Aorta (tissue), 5 donors: ENCODE measurements at places on chromosomes 7 and 10. TPM values are rescaled to one million over a fixed set of nuclear protein-coding genes. Genes with fewer than 3 reads are reported as not detected.

DNA sequence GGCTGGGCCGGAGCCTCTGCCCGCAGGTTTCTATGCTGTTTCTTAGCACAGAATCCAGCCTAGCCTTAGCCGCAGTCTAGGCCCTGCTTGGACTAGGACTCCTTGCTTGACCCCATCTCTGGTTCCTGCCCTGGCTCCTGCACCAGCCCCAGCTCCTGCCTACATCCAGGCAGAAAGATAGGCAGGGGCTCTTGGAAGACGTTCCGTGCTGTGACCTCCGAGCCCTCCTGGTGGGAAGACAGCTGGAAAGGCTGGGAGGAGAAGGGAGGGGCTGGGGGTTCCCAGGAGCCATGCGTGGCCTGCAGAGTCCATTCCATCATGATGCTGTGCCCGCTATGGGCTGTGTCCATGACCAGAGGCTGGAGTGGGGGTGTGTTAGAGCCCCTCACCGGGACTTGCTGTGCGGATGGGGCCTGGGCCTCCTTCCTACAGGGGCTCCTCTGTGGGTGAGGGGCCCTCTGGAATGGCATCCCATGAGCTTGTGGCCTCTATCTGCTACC, 26.2 kb downstream of the RAMP3 start:
- DNase-seq, result no peak

DNA sequence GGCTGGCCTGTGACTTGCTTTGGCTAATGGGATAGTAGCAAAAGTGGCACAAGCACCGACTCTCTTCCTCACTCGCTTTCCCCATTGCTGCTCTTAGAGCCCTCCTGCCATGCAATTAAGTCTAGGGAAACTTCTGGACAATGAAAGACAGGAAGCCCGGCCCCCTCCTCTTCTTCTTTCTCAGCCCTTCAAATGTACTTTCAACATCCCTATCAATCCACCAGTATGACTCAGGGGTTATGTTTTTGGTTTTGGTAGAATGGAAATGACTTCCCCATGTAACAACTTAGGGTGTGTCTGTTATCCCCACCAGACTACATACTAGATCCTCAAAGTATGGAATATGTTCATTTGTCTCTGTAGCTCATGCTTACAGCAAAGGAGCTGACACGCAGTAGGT, 139.0 kb upstream of the GDF10 start:
- DNase-seq, result no peak

GRCh38 chr10:23912884-23913404, 296.0 kb upstream of the KIAA1217 start:
- no peak for DNase-seq

- no peak for DNase-seq
These were observed 8.0 kb downstream of the LAMB4 start for GRCh38 chr7:108122181-108122580.

DNA sequence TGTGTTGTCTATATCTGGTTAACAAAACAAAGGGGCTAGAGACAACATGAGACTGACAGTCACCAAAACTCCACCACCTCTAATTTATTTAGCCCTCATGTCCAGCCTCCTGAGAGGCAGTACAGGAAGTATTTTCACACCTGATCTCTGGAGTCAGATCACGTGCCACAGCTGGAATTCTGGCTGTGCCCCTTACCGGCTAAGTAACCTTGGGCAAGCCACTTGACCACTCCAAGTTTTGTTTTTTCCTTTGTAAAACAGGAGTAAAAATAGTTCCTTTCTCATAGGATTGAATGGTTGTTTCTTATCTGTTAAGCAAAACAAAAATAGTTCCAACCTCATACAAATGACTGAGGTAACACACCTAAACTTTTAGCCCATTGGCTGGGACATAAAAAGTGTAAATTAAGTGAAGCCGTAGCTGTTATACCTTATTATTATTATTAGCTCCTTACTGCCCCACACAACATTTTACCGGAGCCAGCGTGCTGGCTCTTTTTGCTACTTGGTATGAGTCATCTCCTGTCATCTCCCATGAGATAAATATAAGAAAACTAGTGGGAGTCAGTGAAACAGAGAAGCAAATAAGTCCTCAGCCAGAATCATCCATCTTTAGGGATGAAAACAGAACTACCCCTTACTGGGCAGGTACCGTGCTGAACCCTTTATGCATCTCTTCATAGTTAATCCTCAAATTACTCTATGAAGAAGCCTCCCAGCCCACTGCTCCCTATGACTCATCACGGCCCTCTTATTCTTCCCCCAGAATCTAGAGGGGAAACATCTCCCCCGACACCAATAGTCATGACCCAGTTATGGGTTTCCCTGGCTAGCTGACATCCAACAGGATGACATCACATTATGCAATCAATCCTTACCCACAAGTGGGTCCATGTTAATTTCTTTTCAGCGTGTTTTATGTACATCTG, 44.9 kb downstream of the PPP1R3C start:
- DNase-seq, result no peak

- DNase-seq, result no peak
These were observed 8.8 kb upstream of the CRPPA start for GRCh38 chr7:16430133-16430532.

GRCh38 chr10:14326581-14326980, 4.1 kb downstream of the FRMD4A start:
- no peak for DNase-seq

DNA sequence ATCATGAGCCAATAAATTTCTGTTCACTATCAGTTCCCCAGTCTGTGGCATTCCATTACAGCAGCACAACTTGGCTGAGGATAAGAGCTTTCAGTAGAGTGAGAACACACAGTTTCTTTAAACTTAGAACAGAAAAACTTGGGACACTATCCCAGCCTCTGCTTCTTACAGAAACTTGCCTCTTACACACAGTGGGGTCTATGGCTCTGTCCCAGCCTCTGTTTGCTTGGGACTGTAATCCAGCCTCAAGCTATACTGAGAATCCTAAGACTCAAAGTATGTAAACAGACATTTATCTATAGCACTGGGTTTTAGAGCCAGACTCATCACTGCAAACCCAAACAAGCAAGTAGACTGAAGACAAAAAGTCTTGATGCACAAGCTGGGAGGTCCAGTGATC, 355.8 kb upstream of the VSTM2A start:
- DNase-seq, result no peak

GRCh38 chr7:116911801-116912200, 41.5 kb upstream of the ST7 start:
- no peak for DNase-seq

GRCh38 chr7:40583667-40584444, 449.1 kb downstream of the SUGCT start:
- DNase-seq, result no peak

GRCh38 chr10:34522546-34522945, 292.6 kb downstream of the PARD3 start:
- DNase-seq, result no peak

- no peak for DNase-seq
These were observed 17.8 kb downstream of the FAM241B start for GRCh38 chr10:69647819-69648218.

DNA sequence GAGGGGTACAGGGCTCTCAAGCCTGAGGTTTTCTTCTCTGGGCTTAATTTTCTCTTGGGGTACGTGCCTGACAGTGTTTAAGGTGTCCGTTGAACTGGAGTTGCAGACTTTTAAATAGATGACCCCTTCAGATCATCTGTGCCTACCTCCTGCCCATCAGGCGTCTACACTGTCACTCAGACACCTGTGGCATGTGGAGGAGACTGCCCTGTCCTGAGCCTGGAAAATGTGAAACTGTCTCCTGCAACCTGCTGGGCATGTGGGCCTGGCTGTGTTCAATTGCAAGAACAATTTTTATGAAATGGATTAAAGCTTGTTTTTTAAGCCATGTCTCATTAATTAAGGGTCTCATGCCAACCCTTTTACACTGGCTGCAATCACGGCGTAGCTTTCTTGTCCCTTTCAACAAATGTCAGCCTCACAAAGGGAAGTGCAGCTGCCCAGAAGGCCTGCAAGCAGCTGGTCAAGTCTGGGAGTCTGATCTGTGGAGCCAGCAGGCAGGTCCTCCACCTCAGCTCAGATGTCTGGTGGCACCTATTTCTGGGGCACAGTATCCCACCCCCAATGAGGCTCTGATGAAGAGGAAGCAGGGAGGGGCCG, 8.8 kb downstream of the ATP5MF start:
- DNase-seq, result no peak

- no peak for DNase-seq
These were observed 75.0 kb upstream of the AFAP1L2 start for GRCh38 chr10:114479307-114479706.

- DNase-seq, result no peak
These were observed 17.9 kb upstream of the HMX3 start for GRCh38 chr10:123117644-123118417.

DNA sequence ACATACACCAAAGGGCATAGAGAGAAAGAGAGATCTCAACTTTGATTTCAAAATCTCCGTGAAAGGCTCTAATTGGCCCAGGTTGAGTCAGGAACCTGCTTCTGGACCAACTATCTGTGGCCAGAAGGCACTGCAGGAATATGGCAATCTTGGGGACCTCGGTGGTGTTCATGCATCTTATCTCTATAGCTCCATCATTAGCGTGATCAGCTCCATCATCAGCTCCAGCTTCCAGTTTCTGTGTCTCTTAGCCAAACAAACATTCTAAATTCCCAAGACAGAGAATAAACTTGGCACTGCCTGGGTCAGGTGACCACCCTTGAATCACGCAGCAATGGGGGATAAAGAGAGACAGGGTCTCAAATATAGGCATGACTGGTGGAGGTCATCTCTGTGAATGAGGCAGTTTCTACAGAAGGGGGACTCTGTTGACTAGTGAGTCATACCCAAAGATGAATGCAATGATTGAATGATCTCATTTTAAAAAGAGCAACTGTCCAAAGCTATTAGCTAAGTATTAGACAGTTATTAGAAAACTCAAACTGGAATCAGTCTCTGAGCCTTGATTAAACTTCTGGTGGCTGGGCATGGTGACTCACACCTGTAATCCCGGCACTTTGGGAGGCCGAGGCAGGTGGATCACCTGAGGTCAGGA, 5.4 kb upstream of the NRF1 start:
- no peak for DNase-seq

GRCh38 chr7:115635876-115636275, 394.7 kb downstream of the TFEC start:
- no peak for DNase-seq

DNA sequence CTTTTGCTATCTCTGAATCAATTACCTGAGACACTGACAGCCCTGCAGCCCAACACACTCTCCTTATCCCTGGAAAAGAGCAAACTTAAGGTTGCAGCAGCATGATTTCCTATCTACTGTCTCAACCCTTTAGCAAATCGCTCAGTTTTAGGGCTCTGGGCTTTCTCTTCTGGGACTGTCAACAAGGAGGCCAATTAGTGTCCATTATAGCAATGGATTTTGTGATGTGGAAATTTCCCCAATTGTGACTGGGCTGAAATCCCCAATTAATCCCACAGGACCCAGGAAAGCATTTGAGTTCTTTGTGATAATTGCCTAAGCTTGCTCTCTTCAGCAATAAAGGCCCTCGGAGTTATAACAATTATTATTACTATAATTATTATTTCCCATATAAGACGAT, 197.0 kb downstream of the ZNF438 start:
- DNase-seq, result no peak

DNA sequence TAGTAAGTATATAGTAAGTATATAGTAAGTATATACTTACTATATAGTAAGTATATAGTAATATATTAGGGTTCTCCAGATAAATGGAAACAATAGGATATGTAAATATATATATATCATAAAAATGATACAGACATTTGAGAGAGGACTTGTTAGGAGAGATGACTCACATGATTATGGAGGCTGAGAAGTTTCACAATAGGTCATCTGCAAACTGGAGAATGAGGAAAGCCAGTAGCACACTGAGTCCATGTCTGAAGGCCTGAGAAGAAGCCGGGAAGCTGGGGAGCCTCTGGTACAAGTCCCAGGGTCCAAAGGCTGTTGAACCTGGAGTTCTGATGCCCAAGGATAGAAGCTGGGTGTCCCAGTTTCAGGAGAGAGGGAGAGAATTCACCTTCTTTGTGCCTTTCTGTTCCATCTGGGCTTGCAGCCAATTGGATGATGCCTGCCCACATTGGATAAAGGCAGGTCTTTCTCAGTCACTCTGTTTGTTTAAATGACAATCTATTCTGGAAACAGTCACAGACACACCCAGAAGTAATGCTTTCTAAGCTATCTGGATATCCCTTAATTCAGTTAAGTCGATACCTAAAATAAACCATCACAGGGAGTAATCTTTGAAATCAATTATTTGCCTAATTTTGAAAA, 205.5 kb upstream of the CDC14C start:
- DNase-seq, result no peak

- DNase-seq, result no peak
These were observed 107.9 kb upstream of the PPIF start for GRCh38 chr10:79239275-79239779.

DNA sequence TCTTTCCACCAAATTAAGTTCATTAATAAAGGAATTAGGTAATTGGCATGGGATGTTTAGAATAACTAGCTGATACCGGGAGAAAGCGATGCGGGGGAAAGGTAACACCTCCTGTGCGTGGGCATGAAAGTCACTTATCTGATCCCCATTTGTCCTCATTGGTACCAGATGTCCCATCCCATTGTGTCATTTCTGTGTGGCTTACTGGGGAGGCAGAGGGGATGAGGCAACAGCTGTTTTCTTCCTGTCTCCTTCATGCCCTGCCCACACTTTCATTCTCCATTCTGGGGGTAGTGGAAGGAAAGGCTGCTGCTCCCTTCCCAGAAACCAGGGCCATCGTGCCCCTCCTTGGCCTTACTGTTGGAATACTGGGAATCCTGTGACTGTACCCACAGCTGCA, 27.1 kb downstream of the EEPD1 start:
- no peak for DNase-seq

DNA sequence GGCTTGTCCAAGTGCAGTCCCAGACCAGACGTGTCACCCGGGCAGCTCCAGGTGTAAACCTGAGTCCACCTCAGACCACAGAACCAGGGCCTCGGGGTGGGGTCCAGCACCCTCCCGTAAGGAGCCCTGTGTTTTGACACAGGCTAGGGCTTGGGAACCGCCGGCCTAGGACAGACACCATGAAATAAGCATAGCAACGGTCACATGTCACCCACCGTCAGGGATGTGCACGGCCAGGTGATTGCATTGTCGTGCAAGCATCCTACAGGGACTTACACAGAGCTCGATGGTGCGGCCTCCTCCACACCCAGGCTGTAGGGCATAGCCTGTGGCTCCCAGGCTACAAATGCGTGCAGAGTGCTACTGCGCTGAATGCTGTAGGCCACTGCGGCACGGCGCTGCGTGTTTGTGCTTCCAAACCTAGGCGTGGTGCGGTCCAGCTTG, 10.6 kb downstream of the ZFAND2A start:
- peak; percentile 67 for DNase-seq

DNA sequence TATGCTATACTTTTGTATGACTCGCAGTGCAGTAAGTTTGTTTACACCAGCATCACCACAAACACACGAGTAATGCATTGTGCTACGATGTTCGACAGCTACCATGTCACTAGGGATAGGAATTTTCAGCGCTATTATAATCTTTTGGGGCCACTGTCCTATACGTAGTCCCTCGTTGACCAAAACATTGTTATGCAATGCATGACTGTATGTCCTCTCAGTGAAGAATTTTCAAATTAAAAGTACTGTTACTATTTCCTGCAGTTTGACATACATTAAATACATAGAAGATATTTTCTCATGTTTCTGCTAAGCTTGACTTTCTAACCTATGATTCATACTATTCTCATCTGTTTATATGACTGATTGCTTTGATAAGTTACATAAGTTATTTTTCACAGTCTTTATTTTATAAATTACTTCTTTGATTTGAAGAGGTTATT, 203.6 kb downstream of the VTI1A start:
- DNase-seq, result no peak

The APBB1IP gene
- 11.0 TPM for total RNA-seq

The FGL2 gene
- 246 TPM for total RNA-seq

The C7orf25 gene
- 5.0 TPM for total RNA-seq

The ASB10 gene
- not detected for total RNA-seq

The TDRD1 gene
- 0.78 TPM for total RNA-seq

The DEPP1 gene
- 84.2 TPM for total RNA-seq

The UMAD1 gene
- 18.9 TPM for total RNA-seq

The ATRNL1 gene
- total RNA-seq, result 27.5 TPM
